ENCODE measurements at places on chromosomes 16 and 17. TPM values are rescaled to one million over a fixed set of nuclear protein-coding genes. Genes with fewer than 3 reads are reported as not detected.

GRCh38 chr17:3802461-3803307 is 1.7 kb upstream of the ITGAE start:
- no peak for DNase-seq
- H3K36me3 ChIP-seq, result peaks cover 12% of the 10 kb centered on the region
- no peak overlapping the region for H3K27ac ChIP-seq
- H3K4me1 ChIP-seq, result peaks cover 5% of the 10 kb centered on the region
- no peaks in the 10 kb centered on the region for H3K27me3 ChIP-seq

ITGAL gene
- not detected for total RNA-seq

DNA sequence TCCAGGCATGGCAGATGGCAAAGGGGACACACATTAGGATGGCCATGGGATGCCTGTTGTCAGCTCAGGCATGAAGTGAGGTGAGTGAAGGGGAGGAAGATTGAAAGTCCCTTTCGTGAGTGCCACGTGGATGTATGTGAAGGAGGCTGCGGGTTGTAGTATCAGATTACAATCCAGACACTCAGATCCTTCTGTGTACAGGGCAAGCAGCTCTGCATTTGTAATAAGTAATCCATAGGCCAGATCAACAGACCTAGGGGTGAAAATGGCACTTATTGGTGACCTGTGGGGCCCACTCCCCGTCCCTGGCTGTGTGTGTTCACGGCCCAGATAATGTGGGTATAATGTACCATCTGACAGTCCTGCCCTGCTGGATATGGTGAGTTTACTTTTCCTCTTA is 159.5 kb downstream of the DNAH9 start:
- H3K27me3 ChIP-seq, result no peaks in the 10 kb centered on the region
- DNase-seq, result peak; percentile 59
- H3K4me1 ChIP-seq, result no peaks in the 10 kb centered on the region

- H3K4me3 ChIP-seq, result no peak overlapping the region
- H3K27me3 ChIP-seq, result no peaks in the 10 kb centered on the region
- peaks cover 66% of the 10 kb centered on the region for H3K4me1 ChIP-seq
- H3K36me3 ChIP-seq, result peaks cover 5% of the 10 kb centered on the region
Measured at GRCh38 chr17:27549251-27549893, 81.6 kb upstream of the LGALS9 start.

GRCh38 chr17:40018211-40019121 is 3.2 kb downstream of the CSF3 start:
- DNase-seq, result no peak
- no peaks in the 10 kb centered on the region for H3K27me3 ChIP-seq
- H3K4me3 ChIP-seq, result no peak overlapping the region

GRCh38 chr17:11825572-11826209 is 171.6 kb downstream of the ZNF18 start:
- no peak overlapping the region for H3K4me3 ChIP-seq
- H3K4me1 ChIP-seq, result no peaks in the 10 kb centered on the region
- H3K27ac ChIP-seq, result no peak overlapping the region
- no peak for DNase-seq
- no peaks in the 10 kb centered on the region for H3K27me3 ChIP-seq
- no peaks in the 10 kb centered on the region for H3K36me3 ChIP-seq

USP43 gene
- total RNA-seq, result 3.8 TPM

- no peak overlapping the region for H3K4me3 ChIP-seq
- H3K4me1 ChIP-seq, result peaks cover 33% of the 10 kb centered on the region
- no peaks in the 10 kb centered on the region for H3K27me3 ChIP-seq
Measured at GRCh38 chr17:76678330-76678729, 32.4 kb downstream of the MXRA7 start.

GRCh38 chr16:49542391-49542891 is 168.8 kb downstream of the C16orf78 start:
- H3K4me1 ChIP-seq, result peaks cover 52% of the 10 kb centered on the region
- no peak overlapping the region for H3K27ac ChIP-seq
- H3K27me3 ChIP-seq, result peaks cover 24% of the 10 kb centered on the region
- H3K4me3 ChIP-seq, result no peak overlapping the region
- no peaks in the 10 kb centered on the region for H3K36me3 ChIP-seq
- no peak for DNase-seq

SARM1 gene
- total RNA-seq, result 27.8 TPM

GSE1 gene
- 57.3 TPM for total RNA-seq

DNA sequence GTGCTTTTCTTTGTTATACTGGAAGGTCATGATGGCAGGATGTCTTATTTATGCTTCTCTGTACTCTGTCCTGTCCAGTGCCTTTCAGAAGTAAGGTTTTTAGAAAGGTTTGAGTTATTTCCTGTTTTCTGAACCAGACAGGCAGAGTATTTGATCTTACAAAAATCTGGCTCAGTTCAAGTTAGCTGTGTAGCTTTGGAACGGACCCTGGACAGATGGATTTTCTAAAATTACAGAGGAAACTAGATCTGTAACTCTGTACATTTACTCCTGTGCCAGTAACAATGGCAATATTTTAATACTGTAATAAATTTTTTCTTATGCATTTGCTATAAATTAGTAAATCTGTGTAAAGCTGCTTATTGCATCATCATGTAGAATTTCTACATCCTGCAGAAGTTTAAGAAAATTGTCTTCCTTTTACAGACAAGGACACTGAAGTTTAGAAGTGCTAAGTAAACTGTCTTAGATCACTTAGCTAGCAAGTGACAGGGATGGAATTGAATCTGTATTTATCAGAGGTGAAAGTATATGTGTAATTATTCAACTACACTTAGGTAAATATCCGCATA is 347.6 kb downstream of the WWOX start:
- H3K4me1 ChIP-seq, result peaks cover 55% of the 10 kb centered on the region
- no peak for DNase-seq
- H3K36me3 ChIP-seq, result no peaks in the 10 kb centered on the region
- peak overlapping the region; percentile 40 for H3K27ac ChIP-seq
- H3K4me3 ChIP-seq, result no peak overlapping the region

- no peaks in the 10 kb centered on the region for H3K27me3 ChIP-seq
- no peak overlapping the region for H3K4me3 ChIP-seq
- no peak for DNase-seq
- no peak overlapping the region for H3K27ac ChIP-seq
- no peaks in the 10 kb centered on the region for H3K36me3 ChIP-seq
Measured at GRCh38 chr17:78583091-78583490, 5.9 kb upstream of the DNAH17 start.

DNA sequence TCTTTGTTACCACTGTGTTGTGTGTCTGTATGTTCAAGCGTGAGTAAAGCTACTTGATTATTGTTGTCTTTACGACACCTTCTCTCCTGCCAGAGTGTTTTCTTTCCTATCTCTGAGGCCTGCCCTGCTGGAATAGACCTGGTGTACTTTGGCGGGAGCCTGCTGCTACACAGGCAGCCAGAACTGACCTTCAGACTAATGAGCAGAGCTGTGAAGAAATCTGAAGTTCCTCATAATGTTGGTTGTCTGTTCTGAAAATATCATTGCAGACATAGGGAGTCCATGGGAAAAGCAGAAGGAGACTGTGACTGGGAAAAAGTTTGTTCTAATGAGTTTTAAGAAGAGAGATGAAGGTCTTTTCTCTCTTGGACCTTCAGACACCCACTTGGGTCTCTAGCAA is 9.8 kb downstream of the RHOT1 start:
- no peaks in the 10 kb centered on the region for H3K27me3 ChIP-seq
- DNase-seq, result no peak

TNRC6A gene
- 64.5 TPM for total RNA-seq

GRCh38 chr17:15513856-15514459 is 46.5 kb upstream of the CDRT4 start:
- H3K4me1 ChIP-seq, result peaks cover 26% of the 10 kb centered on the region
- no peak for DNase-seq
- no peak overlapping the region for H3K4me3 ChIP-seq
- H3K36me3 ChIP-seq, result peaks cover 29% of the 10 kb centered on the region
- H3K27ac ChIP-seq, result peak overlapping the region; percentile 74
- H3K27me3 ChIP-seq, result no peaks in the 10 kb centered on the region

DNA sequence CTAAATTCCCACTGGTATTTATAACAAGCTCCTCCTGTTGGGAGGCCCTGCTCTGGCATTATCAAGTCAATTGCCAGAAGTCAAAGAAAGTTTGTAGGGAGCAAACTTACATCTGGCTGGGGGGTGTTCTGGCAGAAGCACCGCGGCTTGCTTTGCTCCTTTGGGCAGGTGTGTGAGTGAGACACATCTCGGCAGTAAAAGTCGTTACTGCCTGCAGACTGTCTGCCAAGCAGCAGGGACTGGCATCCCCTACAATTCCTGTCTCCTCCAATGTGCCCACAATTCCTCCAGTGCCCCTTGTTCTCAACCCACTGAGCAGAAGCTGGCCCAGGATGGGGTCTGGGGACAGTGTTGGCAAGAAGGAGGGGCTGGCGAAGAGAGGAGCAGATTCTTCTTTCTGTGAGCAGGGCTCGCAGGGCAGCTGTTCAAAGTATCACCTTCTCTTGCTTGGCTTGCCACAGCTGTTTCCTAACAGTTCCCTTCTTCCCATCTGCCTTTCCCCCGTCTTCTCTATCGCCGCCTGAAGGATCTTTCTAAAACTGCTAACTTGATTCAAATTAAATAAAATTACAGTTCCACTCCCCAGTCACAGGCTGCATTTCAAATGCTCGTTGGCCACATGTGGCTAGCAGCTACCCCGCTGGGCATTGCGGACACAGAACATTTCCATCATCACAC is 30.2 kb downstream of the SPACA3 start:
- peaks cover 24% of the 10 kb centered on the region for H3K27me3 ChIP-seq
- H3K36me3 ChIP-seq, result no peaks in the 10 kb centered on the region
- no peak for DNase-seq
- H3K4me1 ChIP-seq, result no peaks in the 10 kb centered on the region

- no peak overlapping the region for H3K4me3 ChIP-seq
- H3K4me1 ChIP-seq, result no peaks in the 10 kb centered on the region
- H3K36me3 ChIP-seq, result no peaks in the 10 kb centered on the region
Measured at GRCh38 chr17:11363565-11364117, 122.6 kb downstream of the SHISA6 start.

DNA sequence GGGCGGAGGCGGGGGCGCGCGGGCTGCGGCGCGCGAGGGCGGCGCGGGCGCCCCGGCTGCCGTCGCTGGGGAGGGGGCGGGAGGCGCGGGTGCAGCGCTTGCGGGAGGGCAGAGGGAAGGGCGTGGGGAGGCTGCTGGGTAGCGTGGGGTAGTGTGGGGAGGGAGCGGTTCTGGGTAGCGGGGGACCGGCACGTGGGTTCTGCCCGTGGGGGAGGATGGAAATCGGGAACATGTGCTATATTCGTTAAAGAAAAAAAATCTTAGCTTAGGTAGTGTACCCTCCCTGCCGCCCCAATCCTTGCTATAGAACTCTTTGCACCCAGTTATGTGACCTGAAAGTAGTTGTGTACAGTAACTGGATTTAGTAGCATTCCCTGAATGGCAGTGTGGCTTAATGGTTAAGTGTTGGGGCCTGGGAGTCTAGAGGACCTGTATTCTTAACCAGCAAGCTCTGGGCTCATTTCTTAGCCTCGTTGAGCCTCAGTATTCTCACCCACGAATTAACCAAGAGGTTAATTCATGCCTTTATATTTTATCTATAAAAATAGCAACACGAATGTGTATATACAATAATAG is 646 bp downstream of the RABEP1 start:
- no peaks in the 10 kb centered on the region for H3K27me3 ChIP-seq
- DNase-seq, result no peak
- H3K36me3 ChIP-seq, result no peaks in the 10 kb centered on the region

DNA sequence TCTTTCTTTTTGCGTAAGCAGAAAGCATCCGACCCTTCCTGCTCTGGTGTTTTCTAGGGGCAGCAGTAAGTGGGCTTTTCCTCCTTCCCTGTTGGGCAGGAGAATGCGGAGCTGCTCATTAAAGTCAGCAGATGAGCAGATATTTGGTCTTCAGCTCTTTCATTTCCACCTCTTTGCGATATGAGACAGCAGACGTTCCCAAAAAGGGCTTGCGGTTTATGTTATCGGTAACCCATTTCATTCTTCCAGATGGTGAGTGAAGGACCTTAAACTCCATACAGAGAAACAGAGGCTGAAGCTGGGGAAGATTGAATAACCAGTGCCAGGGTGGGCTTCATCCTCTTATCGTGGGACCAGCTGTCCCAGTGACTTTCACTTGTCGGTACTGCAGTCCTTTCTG is 40.7 kb downstream of the KSR1 start:
- H3K27me3 ChIP-seq, result no peaks in the 10 kb centered on the region
- H3K27ac ChIP-seq, result no peak overlapping the region
- peaks cover 46% of the 10 kb centered on the region for H3K4me1 ChIP-seq
- no peak for DNase-seq
- no peak overlapping the region for H3K4me3 ChIP-seq
- H3K36me3 ChIP-seq, result no peaks in the 10 kb centered on the region

STRADA gene
- total RNA-seq, result 42.9 TPM

DNA sequence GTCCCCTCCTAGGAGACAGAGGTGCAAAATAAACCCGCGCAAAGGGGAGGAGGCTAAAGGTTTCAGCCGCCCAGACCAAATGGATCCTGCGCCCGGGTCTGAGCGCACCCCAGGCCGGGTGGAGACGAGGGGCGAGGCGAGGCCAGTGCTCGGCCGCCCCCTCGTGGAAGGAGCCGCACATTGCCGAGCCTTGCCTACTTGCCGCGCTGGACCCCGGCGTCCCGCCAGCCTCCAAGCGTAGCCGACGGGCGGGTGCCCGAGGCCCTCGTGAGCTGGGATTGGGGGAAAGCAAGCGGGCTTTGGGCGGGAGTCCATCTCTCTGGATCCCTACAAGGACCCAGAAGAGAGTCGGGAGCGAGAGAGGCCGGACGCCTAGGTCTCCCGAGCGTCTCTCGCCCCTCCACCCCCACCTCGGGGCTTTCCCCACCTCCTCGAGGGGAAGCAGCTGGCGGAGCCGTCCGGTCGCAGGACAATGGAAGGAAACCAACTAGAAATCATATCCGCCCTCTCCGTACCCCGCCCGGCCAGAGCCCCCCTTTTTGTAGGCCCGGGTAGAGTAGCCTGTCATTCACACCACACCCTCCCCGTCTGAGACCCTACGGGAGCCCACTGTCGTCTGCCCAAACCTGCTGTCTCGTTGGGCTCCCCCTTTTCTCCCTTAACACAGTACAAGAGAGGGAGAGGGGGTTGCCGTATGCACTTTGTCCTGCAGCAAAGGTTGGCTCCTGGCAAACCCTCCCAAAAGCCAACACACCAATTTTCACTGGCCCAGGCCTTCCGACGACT is 664 bp upstream of the BCL6B start:
- peaks cover 15% of the 10 kb centered on the region for H3K27me3 ChIP-seq
- peaks cover 4% of the 10 kb centered on the region for H3K36me3 ChIP-seq
- peak; percentile 93 for DNase-seq

- H3K4me3 ChIP-seq, result no peak overlapping the region
- H3K4me1 ChIP-seq, result no peaks in the 10 kb centered on the region
- no peak for DNase-seq
- no peak overlapping the region for H3K27ac ChIP-seq
Measured at GRCh38 chr16:76614269-76614668, 337.1 kb downstream of the CNTNAP4 start.

TNFRSF17 gene
- total RNA-seq, result not detected

Measured in osteocyte (in vitro differentiated cells).